ENCODE measurements at places on chromosomes 1 and 21. TPM values are rescaled to one million over a fixed set of nuclear protein-coding genes. Genes with fewer than 3 reads are reported as not detected.

RPL5 gene
- 1,236 TPM for polyA plus RNA-seq

FHAD1 gene
- 0.19 TPM for polyA plus RNA-seq

BATF3 gene
- 0.85 TPM for polyA plus RNA-seq

KCNT2 gene
- 0.12 TPM for polyA plus RNA-seq

CCDC185 gene
- polyA plus RNA-seq = not detected

KRTAP19-5 gene
- polyA plus RNA-seq = not detected

AMY2A gene
- polyA plus RNA-seq = 0.37 TPM

S100A8 gene
- 1,218 TPM for polyA plus RNA-seq

DCDC2B gene
- polyA plus RNA-seq = not detected

MT1HL1 gene
- not detected for polyA plus RNA-seq

MASP2 gene
- polyA plus RNA-seq = 0.04 TPM

LY9 gene
- polyA plus RNA-seq = 0.52 TPM

EPHA8 gene
- polyA plus RNA-seq = 0.37 TPM

KDF1 gene
- polyA plus RNA-seq = 0.94 TPM

AMY1A gene
- not detected for polyA plus RNA-seq

NCF2 gene
- 22.5 TPM for polyA plus RNA-seq

ZNF697 gene
- 3.8 TPM for polyA plus RNA-seq

IL12RB2 gene
- polyA plus RNA-seq = 0.90 TPM

CLCA4 gene
- polyA plus RNA-seq = 0.11 TPM

HLX gene
- 38.4 TPM for polyA plus RNA-seq

NHLH1 gene
- not detected for polyA plus RNA-seq

ASCL5 gene
- polyA plus RNA-seq = 0.76 TPM

SMPDL3B gene
- polyA plus RNA-seq = 1.1 TPM

CTNNBIP1 gene
- 22.6 TPM for polyA plus RNA-seq

PTPRC gene
- 12.6 TPM for polyA plus RNA-seq

RGS4 gene
- polyA plus RNA-seq = 5.8 TPM

MEGF6 gene
- polyA plus RNA-seq = 16.3 TPM

ALDH4A1 gene
- polyA plus RNA-seq = 5.1 TPM

FAM3B gene
- polyA plus RNA-seq = 4.4 TPM

PRAMEF9 gene
- not detected for polyA plus RNA-seq

ALX3 gene
- polyA plus RNA-seq = 0.07 TPM

LCE1B gene
- polyA plus RNA-seq = not detected

MARK1 gene
- polyA plus RNA-seq = 0.67 TPM

DRAM2 gene
- polyA plus RNA-seq = 24.8 TPM

ENAH gene
- 36.8 TPM for polyA plus RNA-seq

SPRR3 gene
- 20.3 TPM for polyA plus RNA-seq

CD52 gene
- polyA plus RNA-seq = 20.2 TPM

AMPD1 gene
- polyA plus RNA-seq = not detected

CAMK2N1 gene
- polyA plus RNA-seq = 36.2 TPM

LDLRAD1 gene
- polyA plus RNA-seq = not detected

RASAL2 gene
- polyA plus RNA-seq = 7.0 TPM

SDC3 gene
- polyA plus RNA-seq = 29.0 TPM

JMJD4 gene
- 11.0 TPM for polyA plus RNA-seq

IL20 gene
- 0.67 TPM for polyA plus RNA-seq
